Omental fat pad (tissue), 4 donors: ENCODE measurements at places on chromosomes 2 and 18.

DNA sequence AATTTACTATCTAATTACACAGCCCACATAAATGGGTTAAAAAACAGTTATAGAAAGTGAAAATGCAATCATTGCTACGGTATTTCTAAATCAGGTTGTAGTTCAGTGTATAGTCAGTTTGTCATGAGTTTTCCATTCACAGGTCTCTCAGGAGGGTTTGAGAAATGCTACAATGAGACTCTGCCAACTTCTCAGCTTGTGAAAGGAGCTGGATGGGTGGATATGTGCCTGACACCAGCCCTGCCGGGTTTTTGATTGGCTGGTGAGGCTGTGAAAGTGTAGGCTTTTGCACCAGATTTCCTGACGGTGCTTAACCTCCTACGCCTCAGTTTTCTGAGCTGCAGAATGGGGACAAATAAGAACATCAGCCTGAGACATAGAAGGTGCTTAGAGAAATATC, 102.6 kb upstream of the SMIM21 start:
- no peak for DNase-seq

DNA sequence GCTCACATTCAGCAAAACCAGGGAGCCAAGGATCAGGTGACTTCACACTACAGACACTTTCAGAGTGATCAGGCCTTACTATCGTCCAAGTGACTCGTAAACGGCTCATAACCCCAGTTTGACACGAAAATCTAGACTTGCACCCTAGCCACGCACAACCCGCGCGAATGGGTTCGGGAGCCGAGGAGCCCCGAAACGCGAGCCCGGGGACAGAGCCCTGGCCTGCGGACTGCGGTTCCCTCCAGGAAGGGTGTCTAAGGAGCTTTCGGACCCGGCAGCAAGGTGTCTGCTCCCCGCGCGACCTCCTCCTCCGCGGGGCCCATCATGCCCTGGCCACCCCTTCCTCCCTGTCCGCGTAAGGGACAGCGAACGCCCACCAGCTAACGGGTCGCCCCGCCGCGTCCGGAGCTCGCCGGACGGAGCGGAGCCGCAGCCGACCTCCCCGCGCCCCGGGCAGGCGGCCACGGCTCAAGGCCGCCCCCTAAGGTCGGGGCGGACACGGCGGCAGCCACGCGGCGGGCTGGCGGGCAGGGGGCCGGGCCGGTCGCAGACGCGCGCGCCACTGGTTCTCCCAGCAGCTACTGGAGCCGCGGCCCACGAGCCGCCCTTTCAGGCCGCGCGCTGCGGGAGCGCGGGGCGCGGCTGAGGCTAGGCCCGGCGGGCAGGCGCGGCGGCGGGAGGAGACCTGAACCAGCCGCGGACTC, 575 bp downstream of the ATL2 start:
- DNase-seq = peak; percentile 24

- DNase-seq = no peak
Measured at GRCh38 chr18:51279367-51279984, 82.0 kb upstream of the MEX3C start.

- no peak for DNase-seq
Measured at GRCh38 chr2:42361728-42362283, 789 bp upstream of the COX7A2L start.

DNA sequence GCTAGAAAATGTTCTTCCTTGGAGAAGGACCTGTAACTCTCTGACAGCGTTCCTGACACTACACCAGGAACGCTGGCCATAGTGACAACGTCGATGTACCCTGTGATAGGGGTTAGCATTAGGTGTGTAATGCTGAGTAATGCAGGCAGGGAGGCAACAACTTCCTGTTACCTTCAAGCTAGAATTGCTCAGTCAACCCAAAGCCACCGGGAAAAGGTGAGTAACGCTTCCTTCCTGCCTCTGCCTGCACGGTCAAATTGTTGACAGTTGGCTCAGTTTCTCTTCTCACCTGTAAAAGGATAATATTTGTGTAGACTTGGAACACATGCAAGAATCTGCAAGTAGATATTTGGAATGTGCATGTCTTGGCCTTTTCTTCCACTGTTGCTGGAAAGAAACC, 12.7 kb downstream of the FAM110C start:
- DNase-seq = no peak

DNA sequence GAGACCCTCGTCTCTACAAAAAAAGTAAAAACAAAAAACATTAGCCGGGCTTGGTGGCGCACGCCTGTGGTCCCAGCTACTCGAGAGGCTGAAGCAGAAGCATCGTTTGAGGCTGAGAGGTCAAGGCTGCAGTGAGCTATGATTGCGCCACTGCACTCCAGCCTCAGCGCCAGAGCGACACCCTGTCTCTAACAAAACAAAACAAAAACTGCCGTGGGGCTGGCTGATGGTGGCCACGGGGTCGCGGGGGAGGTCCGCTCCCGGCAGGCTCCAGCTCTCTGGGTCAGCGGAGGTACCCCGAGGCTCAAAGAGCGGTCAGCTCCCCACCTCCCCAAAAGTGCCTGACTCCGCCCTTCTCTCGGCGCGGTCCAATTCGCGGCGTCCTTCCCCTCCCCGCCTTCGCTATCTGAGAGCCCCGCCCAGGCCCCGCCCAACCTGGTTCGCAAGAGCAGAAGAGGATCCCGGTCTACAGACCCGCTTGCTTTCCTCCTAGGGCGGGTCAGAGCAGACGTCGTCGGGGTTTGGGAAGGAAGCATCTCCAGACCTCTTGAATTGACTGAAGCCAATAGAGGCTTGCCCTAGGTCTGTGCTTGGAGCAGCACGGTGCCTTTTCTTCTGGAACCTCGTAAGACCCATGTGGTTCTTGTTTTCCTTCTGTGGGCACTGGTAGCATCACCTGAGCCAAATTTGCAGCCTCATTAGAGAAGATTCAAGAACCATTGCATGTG, 7.8 kb downstream of the RAX start:
- no peak for DNase-seq

- no peak for DNase-seq
Measured at GRCh38 chr2:231951452-231952035, 10.0 kb upstream of the DIS3L2 start.

DNA sequence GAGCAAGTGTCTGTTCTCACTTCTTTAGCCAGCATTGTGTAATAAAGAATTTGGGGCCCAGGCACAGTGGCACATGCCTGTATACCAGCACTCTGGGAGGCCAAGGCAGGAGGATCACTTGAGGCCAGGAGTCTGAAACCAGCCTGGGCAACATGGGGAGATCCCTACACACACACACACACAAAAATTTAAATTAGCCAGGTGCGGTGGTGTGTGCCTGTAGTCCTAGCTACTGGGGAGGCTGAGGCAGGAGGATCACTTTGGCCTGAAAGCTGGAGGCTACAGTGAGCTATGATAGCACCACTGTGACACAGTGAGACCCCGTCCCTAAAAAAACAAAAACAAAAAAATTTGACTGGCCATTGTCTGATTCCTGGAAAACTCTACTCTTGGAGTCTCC, 8.3 kb downstream of the REV1 start:
- no peak for DNase-seq

DNA sequence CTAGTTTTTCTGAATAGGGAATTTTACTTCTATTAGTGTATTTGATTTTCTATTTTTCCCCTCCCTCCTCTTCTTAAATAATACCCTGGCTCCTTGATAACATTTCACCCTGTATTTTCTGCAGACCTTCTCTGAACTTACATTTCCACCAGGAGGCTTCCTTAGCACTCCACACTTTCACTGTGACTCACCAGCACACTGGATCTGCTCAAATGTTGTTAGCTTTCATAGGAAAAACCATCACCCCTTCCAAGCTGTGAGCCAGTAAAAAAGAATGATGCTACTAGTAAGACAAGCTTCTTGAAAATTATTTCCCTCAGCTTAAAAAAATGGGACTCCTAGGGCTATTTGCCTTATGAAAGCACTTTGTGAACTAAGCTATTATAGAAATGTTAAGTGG, 16.1 kb downstream of the SUPT7L start:
- no peak for DNase-seq

DNA sequence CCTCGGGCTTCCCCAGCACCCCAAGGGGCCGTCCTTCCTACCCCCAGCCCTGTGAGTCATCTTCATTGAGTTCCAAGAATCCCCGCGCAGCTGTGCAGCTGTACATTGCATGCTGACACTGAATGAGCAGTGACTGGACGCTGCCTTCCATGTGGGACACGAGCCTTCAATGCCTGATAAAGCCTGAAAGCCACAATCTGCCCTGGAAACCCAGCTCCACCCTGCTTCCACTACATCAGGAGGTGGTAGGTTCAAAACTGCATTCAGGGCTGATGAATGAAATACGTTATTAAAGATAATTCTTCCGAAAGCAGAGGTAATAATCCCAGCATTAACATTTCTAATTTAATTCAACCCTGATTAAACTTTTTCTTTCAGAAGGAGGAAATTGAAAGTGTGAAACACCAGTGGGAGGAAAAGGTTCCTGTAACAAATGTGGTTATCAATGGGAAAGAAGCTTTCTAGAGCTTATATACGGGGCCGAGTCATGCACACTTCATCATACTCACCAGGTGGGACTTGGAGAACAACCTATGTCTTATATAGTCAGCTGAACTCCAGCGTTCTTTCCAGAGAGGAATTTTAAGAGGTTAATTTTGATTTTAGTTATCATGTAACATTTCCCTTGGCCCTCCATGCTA, 360.1 kb downstream of the LPIN1 start:
- no peak for DNase-seq

DNA sequence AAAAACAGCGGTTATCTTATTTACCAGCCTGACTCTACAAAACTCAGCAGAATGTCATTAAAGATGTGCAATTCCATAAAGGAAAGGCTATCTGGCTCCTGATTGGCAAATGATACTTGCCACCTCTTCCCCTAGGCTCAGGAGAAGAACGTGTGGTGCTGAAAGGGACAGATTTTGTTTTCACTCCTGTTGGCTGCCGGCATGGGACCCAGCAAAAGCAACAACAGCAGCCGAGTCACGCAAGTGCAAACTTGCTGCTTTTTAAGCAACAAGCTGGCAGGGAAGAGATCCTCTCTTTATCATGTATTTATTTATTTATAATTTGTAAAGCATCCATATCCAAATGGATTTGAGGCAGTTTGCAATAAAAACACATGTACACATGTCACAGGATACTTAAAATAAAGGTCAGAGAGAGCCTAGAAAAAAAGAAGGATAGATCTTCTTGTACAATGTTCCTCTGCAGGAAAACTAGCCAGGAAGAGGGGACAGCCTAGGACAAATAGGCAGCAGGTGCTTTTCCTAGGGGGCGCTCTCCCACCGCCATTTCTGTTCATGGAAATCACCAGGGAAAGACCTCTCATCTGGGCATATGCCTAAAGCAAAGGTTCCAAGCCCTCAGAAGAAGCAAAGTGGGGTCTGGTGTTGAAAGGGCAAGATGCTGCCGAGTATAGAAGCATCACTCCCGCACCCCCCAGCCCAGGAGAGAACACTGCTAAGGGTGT, 799.3 kb downstream of the BCL11A start:
- DNase-seq = no peak

- no peak for DNase-seq
Measured at GRCh38 chr18:21741562-21742314, 1.1 kb downstream of the MIB1 start.

DNA sequence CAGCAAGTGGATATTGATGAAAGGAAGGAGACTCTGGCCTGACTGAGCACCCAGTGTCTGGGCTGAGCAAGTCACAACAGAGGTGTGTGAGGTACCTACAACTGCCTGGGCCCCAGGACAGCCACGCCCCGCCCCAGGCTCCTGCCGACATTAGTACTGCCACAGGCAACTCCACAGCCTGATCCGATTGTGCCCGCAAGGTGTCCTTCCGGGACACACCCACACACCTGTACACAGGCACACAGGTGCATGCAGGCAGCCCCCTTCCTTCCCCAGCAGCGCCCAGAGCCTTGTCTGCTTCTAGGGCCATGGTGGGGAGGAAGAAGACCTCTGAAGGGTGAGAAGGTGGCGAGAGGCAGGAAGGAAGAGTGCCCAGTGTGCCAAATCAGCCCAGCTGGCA, 83.6 kb downstream of the TNS1 start:
- DNase-seq = no peak

GRCh38 chr18:68847219-68847837, 49.4 kb downstream of the CCDC102B start:
- no peak for DNase-seq

DNA sequence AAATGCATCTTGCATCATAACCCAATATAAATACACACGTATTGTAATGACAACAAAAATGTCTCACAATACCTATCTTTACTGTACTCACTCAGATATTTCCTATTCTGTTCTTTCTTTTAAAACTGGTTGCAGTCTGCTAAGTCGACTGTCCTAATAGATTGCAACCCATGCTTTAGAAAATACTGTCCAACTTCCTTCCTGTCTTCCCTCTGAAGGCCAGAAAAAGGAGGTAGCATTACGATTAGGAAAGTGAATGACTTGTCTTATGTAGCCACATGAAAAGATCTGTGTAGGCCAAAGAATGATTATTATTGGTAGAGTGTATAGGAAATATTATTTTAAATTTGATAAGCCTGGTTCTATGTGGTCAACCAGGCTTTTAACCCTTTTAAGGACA, 134.1 kb downstream of the FAM210A start:
- no peak for DNase-seq

DNA sequence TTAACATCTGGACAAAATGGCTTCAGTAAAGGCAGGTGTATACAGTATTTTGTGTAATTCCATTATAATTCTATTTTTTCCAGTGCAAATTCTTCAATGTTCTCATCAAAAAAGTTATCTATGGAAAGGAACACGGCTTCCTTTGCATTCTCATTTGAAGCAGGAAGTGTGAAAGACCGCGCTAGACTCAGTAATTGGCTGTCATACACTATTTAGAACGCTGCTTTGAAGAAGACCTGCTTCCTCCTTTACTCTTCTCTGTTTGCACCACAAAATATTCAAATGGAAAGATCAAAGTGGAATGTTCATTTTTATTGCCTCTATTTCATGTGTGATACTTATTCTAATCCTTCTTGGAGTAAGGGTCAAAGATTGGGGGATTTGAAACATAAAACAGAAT, 883.7 kb downstream of the TSN start:
- DNase-seq = no peak

GRCh38 chr2:158042245-158042644, 59.4 kb upstream of the UPP2 start:
- no peak for DNase-seq

GRCh38 chr18:25735459-25735858, 355.0 kb downstream of the SS18 start:
- DNase-seq = no peak

DNA sequence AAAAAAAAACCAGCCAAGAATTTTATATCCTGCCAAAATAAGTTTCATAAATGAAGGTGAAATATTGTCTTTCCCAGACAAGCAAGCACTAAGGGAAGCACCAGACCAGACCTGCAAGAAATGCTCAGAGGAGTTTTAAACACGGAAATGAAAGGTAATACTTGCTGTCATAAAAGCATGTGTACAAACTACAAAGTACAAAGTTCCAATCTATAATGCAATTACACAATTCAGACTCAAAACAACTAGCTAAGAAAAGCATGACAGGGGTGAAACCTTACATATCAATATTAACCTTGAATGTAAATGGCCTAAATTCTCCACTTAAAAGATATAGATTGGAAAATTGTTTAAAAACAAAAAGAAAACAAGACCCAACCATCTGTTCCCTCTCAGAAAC, 45.0 kb upstream of the ASXL3 start:
- no peak for DNase-seq

GRCh38 chr2:67015681-67016080, 381.5 kb upstream of the ETAA1 start:
- DNase-seq = no peak

GRCh38 chr18:56451188-56451587, 187.2 kb downstream of the TXNL1 start:
- DNase-seq = no peak

GRCh38 chr2:226983895-226984749, 148.3 kb downstream of the RHBDD1 start:
- DNase-seq = no peak

GRCh38 chr2:112841295-112842044, 4.9 kb upstream of the IL1B start:
- DNase-seq = no peak
